Jurkat, Clone E6-1 (cell line): ENCODE measurements at places on chromosomes 1 and 21.
A peak's percentile ranks its signal among the peaks of the same experiment; 100 is the strongest.

GRCh38 chr1:60969971-60970509 lies 112.3 kb upstream of the NFIA start:
- no peak for DNase-seq

GRCh38 chr1:4055294-4055967 lies 155.4 kb upstream of the C1orf174 start:
- no peak for DNase-seq

DNA sequence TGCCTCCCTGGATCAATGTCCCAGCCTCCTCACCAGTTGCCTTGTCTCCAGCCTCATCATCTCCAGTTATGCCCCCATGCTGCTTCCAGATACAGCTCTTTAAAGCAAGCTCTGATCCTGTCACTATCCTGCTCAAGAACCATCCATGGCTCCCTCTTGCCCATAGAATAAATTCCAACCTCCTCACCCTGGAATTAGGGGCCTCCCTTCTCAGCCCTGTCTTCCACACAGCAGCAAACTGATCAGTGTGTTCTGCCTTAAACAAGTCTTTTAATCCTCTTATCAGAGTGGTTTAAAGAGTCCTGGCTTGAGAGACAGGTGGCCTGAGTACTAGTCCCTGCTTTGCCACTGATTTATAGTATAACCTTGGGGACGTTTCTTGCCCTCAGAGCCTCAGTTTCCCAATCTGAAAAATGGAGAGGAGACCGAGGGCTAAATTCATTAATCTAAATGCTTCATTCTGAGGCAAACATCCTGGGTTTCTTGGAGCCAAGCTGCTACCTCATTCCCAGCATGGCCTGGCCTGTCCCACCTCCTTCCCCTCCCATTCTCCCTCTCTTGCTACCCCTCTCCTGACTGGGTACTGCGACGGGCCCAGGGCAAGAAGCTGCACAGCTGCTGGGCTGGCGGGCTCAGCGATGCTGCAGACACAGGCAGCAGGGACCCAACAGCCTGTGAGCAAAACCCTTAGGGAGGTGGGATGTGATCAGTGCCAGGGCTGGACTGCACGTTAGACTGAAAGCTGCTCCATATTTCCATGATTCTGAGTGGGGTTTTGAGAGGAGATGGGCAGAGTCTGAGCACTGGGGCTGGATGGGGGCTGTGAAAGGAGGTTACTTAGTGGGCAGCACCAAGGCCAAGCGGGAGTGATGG lies 221.4 kb downstream of the PTPRU start:
- DNase-seq = no peak

- DNase-seq = no peak
These were observed 4.1 kb downstream of the OLFML3 start for GRCh38 chr1:113983391-113983790.

DNA sequence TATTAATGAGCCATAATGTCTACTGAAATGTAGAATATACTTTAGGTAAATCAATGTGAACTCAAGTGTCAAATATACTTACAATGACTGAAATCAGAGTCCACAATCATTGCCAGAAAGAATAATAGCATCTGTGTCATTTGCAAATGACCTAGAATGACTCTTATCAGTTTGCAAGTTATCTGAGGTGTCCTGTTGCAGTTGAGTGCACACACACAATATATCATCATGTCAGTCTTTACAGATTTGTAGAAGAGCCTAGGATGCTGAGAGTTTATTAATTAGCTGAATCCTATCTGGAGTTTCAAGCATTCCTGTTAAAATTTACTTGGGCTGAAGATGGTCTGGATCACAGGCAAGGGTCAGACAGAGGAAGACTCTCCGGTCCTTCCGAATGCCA lies 324.0 kb upstream of the GREM2 start:
- DNase-seq = no peak

DNA sequence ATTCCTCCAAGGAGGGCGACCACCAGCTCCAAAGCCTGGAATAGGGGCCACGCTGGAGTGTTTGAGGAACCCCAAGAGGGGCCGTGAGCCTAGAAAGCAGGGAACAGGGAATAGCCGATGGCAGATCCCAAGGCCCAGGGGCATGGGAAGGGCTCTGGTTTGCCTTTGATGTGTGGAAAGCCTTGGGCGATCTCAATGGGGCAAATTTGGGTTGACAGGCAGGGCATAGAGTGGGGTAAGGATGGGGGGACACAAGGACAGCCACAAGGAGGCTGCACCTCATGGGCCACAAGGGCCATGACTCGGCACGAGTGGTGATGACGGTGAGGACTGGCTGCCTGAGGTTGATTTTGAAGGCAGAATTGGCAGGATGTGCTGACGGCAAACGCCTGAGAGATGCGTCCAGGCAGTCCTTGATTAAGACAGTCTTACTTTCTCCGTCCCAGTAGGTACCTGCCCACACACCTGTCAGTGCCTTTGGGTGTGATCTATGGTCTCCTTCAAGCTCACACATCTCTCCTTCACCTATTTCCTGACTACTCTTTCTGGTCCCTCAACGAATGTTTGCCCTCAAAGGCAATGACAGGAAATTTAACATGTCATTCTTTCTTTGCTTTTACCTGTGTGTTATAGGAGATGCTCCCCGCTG lies 2.0 kb upstream of the TMPRSS3 start:
- DNase-seq = no peak

DNA sequence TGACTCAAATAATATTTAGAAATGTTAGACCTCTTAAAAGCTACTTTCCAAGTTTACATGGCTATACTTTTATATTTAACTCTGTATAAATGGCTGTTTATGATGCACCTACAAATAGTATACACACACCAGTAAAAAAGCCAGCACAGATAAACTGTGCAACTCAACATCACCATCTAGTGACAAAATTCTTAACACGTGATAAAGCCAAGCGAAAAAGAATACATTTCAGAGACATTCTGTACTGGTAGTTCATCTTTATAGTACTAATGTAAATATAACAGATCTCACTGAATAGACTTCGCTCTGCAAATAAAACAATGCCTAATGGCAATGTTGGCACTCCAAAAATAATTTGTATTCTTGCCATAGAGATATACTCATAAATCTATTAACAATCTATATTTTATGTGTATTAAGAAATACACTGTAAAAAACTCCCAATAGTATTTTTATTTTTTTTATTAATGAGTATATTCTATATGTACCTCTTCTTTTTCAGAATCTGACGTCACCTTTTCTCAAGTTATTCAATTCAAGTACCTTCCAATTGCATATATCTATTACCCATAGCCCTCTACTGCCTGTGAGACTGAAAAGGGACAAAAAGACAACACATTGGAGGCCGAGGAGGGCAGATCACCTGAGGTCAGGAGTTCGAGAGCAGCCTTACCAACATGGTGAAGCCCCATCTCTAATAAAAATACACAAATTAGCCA lies 100.2 kb downstream of the DPYD start:
- peak; percentile 39 for DNase-seq

- no peak for DNase-seq
These were observed 3.9 kb downstream of the TMEM125 start for GRCh38 chr1:43273708-43274107.

- peak; percentile 41 for DNase-seq
These were observed 63.9 kb downstream of the CHIA start for GRCh38 chr1:111354584-111354983.

- DNase-seq = no peak
These were observed 24.6 kb downstream of the HMGN2 start for GRCh38 chr1:26496861-26497260.

- no peak for DNase-seq
These were observed 167.5 kb downstream of the TPR start for GRCh38 chr1:186207391-186208085.

GRCh38 chr1:155253208-155253607 lies 2.1 kb downstream of the ENTREP3 start:
- DNase-seq = no peak

DNA sequence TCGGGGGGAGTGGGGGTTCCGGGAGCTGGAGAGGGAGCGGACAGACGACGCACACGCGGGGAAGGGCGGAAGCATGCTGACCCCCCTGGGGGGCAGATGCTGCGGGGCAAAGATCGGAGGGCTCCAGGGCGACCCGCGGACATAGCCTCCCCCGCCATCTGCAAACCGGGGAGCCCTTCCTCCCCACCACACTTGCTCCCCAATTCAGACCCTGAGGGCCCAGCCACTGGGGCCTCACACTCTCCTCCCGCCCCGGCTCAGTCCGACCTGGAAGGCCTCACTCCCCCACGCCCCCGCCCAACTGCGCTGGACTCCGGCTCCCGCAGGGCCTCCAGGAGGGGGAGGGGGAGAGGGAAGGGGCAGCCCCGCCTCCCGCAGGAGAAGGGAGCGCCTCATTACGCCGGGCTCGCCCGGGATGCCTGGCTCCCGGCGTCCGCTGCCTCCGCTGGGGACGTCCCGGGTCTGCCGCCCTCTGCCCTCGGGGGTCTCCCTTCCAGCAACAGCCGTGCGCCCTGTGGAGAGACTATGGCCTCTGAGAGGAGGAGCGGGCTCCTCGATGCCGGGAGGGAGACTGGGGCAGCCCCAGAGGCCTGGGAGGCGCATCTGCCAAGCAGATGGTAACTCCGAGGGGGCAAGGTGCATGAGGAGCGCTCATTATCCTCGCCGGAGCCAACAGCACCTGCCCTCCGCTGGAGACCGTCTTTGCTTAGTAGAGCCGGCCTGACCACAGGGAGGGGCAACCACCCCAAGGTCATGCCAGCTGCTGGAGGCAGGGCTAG lies 636 bp upstream of the CAMK2N1 start:
- no peak for DNase-seq

DNA sequence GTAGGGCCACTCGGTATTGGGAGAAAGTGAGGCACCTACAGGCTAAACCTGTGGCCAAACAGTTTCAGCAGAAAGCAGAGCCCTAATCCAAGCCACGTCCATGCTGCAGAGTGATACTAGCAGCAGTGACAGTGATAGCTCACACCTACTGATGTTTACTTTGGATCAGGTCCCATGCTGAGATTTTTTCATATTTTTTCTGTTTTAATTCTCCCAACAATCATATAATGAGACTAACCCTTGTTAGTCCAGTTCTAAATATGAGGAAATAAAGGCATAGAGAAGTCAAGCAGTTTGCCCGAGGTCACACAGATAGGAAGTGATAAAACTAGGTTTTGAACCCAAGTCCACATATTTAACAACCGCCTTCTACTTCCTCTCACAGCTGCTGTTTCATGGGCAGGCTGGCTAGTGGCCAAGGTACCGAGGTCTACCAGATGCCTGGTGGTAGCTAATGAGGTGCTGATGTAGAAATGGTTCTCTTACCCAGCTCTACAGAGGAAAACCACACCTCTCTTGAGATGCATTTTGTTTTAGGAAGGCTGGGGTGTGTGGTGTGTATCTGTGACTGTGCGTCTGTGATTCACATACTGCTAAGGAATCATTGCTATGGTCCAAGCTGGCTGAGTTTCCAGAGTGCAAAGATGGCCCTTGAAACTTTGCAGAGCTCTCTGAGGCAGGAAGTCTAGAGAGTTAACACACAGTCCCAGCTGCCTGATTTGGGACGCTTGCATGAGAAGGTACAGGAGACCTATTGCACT lies 80.3 kb upstream of the ARTN start:
- peak; percentile 91 for DNase-seq

DNA sequence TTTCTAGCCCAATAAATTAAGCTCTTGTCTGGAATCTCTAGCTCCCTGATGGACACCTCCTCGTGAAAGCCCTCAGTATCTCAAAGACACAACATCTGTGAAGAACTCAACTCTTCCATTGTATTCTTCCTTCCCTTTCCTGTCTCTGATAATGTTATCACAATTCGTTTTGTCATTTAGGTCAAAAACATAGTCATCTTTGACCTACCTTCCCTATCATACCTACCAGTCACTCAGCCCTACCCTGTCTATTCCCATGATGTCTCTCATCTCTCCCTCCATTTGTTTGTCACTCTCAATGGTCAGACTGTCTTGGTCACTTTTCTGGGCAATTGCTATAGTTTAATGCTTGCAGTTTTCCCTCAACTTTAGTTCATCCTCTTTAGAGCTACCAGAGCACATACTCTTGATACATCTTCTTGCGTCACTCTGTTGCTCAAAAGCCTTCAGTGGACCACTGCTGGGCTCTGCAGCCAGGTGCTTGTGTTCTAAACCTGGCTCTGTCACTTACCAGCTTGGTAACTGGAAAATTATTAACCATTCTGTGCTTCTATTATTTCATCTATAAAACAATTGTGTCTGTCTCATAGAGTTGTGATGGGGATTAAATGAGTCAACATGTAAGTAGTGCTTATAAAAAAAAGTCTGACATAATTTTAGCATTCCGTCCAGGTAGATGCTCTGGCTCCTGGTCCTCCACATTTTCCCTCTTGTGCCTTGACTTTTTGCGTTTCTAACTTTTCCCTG lies 39.6 kb downstream of the DDR2 start:
- DNase-seq = no peak

DNA sequence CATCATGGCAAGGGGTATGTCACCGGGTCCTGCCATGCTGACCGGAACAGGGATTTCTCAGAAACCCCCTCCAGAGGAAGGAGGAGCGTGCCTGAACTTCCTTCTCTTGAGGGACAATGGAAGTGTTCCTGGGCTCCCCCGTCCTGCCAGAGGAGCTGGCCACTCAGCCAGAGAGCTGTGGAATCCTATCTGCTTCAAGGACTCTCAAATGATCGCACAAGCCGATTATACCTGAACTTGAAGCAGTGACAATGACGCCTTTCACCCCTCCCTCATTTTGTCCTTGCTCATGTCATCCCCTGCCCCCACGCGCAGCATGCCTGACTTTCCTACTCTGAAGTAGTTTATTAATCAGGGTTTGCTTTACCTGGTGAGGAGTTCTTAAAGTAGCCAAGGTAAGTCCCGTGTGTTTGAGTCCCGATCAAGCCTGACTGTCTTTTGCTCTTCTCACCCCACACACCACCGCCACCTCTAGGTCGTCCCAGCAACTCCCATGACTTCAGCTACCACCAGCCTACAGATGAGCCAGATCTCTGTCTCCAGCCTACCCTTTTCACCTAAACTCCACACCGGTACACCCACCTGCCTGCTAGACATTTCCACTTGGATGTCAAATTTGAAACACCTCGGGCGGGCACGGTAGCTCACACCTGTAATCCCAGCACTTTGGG lies 25.0 kb upstream of the PRELP start:
- no peak for DNase-seq

GRCh38 chr1:164137273-164137925 lies 421.6 kb upstream of the PBX1 start:
- DNase-seq = no peak

GRCh38 chr1:220369511-220369910 lies 97.3 kb upstream of the RAB3GAP2 start:
- no peak for DNase-seq
